Thyroid gland (tissue), 4 donors: ENCODE measurements at places on chromosomes 7 and 10.

- no peak for DNase-seq
Observed at GRCh38 chr10:49622426-49623425, 8.9 kb downstream of the CHAT start.

DNA sequence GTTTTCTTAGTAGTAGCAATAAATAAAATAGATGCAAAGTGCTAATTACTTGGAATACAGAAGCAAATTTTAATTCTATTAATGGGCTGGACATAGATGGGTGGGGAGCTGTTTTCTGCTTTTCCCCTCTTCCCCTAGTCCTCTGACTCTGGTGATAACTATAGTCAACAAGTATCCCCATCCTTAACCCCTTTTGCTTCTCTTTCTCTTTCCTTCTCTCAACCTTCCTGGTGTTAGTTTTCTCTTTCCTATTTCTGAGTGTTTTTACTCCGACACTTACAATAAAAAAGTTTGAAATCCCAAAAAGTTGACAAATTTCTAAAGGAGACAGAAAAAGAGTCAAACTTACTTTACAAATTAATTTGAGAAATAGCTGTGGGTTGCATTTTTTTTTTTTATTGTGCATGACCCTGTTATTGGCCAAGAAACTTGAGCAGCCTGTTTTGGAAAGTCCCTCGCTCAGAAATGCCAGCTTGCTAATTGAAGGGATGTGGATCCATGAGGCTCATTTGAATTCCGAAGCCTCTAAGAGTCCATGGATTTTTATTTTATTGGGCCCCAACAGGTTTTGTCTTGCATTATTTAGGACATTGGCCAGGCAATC lies 2.4 kb downstream of the FAS start:
- DNase-seq, result no peak

- no peak for DNase-seq
Observed at GRCh38 chr7:151792636-151793035, 84.3 kb downstream of the PRKAG2 start.

DNA sequence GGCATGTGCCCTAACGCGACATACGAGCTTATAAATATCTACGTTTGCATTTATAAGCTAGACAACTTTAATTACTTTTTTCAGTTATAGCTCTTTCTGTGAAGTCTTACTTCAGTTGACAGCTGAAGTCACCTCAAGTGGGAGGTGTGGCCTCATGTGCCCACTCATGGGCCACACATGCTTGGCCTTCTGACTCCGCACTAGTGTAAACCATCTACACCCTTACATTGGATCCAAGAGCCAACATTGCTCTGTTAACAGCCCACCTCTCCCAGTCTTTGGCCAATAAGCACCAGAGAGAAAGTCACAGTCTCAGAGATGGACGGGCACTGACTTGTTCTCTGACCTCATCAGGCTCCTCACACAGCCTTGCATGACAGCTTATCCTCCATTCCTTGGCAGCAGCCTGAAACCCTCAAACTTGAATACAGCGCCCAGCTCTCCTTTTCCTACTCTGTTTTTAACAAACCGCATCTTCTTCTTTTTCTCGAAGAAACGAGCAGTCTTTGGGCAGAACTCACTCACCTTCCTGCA lies 70.9 kb upstream of the AMPH start:
- no peak for DNase-seq

GRCh38 chr10:95267251-95267650 lies 23.6 kb downstream of the PDLIM1 start:
- DNase-seq, result no peak

- no peak for DNase-seq
Observed at GRCh38 chr7:139341776-139342226, 664 bp downstream of the FMC1 start.

DNA sequence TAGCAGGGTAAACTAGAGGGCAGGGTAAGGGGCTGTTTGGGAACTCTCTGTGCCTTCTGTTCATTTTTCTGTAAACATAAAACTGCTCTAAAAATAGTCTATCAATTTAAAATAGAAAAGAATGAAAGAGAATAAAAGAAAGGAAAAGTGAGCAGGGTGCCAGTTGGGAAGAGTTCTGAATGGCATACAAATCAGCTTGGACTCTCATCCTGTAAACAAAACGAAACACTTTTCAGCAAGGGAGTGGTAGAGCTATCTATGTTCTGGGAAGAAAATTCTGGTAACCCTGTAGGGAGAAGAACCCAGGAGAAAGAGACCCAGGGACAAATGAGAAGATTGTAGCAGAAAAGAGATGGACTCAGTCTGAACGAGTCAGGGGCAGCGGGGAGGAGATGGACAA lies 24.6 kb downstream of the SCRN1 start:
- no peak for DNase-seq
